ENCODE measurements at places on chromosomes 5 and 9.

DNA sequence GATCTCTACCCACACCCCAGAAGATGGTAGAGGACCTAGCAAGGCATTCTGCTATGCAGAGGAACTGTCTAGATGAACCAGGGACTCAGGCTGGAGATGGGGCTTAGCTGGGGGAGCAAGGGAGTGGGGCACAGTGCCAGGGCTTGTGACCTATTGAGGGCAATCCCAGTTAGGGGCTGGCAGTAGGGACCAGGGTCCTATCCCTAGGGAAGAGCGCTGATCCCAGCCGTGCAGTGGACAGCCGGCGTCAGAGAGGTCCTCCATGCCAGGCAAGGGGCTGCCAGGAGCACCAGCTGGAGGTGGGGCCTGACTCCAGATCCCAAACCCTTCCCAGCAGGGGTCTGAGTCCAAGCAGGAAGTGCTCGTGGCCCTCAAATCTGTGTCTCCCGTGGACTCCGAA, 52.7 kb upstream of the NEURL1B start:
- DNase-seq, result no peak

GRCh38 chr9:129840034-129840433, 4.8 kb downstream of the USP20 start:
- DNase-seq, result no peak

DNA sequence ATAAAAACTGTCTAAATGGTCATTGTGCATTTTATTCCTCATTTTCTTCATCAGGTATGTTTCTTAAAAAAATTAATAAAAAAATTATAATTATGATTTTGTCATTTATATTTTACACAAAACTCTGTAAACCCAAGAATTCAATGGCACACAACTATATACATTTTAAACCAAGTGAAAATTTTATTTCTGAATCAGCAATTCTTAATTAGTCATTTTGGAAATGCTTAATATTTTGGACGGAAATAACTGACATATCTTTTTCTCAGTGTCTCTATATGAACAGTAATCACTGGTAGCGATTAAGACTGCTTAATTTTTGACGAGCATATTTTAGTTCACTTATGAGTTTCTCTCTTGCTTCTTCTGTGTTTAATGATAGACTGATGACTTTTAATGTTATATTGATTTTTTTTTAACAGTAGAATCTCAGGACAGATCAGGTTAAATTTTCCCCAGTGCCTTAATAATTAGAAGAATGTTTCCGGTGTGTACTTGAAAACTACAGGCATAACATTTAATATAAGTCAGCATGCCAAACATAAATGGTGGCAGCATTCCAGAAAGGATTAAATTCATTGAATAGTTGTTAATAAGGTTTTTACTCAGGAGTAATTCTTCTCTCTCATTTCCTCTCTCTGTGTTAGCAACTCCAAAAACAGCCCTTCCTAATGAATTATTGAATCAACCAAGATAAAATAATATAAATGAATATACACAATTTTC, 644.7 kb upstream of the CDH6 start:
- DNase-seq, result no peak

GRCh38 chr9:84261070-84261746, 79.3 kb downstream of the SLC28A3 start:
- peak; percentile 5 for DNase-seq

DNA sequence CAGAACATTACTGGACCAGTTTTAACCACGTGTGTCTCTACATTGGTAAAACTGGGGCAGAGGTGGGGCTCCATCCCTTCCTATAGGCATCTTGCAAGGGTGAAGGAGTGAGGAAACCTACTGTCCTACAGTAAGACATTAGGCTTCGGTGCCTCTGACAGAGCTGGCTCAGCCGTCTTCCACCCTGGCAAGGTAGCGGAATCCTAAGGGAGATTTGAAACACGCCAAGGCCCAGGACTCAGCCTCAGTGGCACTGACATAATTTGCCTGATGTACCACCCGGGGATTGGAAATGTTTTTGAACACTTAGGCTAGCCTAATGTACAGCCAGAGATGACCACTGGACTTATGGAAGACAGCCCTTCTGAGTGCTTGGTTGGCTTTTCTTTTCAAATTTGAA, 329.7 kb upstream of the IRX1 start:
- DNase-seq, result no peak

DNA sequence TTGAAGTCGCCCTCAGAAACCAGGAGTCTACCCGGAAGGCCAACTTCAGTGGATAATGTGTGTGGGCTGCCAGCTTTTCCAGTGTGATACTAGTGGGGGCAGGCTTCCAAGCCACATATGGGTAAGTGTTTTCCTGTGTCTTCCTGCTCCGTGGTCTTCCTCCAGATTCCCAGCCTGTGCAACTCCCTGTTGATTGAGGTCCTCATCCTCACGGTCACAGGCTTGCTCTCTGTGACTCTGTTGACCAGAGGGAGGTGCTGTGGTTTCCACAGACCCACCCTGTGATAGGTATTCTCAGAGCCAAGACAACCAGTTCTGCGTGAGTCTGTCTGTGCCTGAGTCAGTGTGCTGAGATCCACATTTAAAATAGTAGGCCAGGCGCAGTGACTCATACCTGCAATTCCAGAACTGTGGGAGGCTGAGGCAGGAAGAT, 388.0 kb upstream of the IRX2 start:
- no peak for DNase-seq

- no peak for DNase-seq
These were observed 62.0 kb downstream of the SUSD1 start for GRCh38 chr9:112112941-112113681.

Data from stimulated activated CD8-positive, alpha-beta memory T cell treated with anti-CD3 and anti-CD28 coated beads, Interleukin-7, amount 100 ng/mL, for 4 hours (primary cell).